ENCODE measurements at places on chromosomes 4 and X.

GRCh38 chr4:71290074-71290473 lies 48.7 kb upstream of the SLC4A4 start:
- DNase-seq: no peak

DNA sequence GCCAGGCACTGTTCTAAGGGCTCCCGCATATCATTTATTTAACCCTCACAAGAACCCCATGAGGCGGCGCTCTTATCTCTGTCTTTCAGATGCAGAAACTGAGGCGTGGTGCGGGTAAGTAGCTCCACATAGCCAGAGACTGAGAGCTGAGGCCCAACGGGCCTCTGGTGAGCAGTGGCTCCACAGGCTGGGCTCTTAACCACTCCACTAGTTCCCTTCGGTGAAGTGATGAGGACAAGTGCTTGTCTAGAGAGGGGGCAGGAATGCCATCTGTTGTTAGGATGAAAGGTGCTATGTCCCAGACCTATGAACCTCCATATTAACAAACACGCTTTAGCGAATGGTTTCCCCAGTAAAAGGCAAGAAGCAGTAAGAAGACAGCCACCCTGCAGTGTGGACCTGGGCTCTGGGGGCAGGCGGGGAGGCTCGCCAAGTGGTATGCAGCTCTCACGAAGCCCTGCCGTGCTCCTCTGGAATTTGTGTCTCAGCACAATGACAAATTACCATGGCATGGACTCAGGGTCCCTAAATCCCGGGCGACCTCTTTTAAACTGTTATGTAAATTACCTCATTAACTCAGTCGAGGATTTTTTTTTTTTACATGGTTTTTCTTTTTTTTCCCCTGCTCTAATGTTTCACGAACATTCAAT lies 20.9 kb upstream of the S100G start:
- no peak for DNase-seq

- DNase-seq: no peak
These were observed 307.9 kb downstream of the PDGFC start for GRCh38 chr4:156663663-156664062.

GRCh38 chr4:169156392-169156791 lies 114.4 kb downstream of the SH3RF1 start:
- no peak for DNase-seq

GRCh38 chrX:13533726-13534125 lies 35.7 kb upstream of the EGFL6 start:
- no peak for DNase-seq

DNA sequence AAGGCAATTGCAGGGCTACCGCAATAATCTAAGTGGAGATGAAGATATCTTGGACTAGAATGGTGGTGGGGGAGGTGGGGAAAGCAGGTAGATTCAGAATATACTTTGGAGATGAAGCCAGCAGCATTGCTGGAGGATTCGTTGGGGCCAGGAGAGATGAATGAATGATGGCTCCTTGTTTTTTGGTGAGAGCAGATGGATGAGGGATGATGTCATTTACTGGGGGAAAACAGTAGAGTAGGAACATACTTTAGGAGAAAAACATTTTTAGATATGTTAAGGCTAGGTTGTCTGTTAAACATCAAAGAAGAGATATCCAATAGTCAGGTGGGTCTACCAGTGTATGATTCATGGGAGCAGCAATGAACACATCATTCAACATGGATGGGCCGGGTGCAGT lies 5.8 kb downstream of the CCDC110 start:
- DNase-seq: no peak

- DNase-seq: no peak
These were observed 7.8 kb upstream of the WDR1 start for GRCh38 chr4:10124167-10124930.

- DNase-seq: no peak
These were observed 82.9 kb upstream of the TAB3 start for GRCh38 chrX:30971774-30972603.

DNA sequence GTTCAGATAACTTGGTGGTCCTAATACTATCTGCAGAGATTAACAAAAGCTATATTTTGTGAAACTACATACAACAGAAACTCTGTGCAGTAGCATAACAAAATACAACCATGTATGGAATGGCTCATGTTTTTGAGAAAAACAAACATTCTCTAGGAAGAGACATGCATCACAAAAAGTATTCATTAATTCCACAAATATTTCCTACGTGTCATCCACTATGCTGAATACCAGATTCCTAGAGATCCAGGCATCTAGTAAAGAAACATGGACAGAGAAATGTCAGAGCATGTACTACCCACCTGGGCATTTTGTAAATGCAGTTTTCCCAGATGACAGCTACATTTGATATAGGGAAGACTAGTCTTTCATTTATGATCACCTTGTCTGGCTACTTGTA lies 248.1 kb downstream of the OPHN1 start:
- no peak for DNase-seq

DNA sequence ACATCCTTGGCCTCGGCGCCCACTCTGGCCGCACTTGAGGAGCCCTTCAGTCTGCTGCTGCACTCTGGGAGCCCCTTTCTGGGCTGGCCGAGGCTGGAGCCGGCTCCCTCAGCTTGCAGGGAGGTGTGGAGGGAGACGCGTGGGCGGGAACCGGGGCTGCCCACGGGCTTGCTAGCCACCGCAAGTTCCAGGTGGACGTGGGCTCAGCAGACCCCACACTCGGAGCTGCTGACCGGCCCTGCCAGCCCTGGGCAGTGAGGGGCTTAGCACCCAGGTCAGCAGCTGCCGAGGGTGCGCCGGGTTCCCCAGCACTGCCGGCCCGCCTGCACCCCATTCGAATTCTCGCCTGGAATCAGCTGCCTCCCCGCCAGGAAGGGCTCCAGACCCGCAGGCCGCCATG lies 1892.3 kb upstream of the PCDH7 start:
- no peak for DNase-seq

- DNase-seq: no peak
These were observed 185.2 kb upstream of the RPS6KA3 start for GRCh38 chrX:20451929-20452328.

Measured in activated CD8-positive, alpha-beta memory T cell treated with anti-CD3 and anti-CD28 coated beads, Interleukin-2, amount 50 U/mL, for 4 hours (primary cell).